Stimulated activated CD4-positive, alpha-beta T cell treated with anti-CD3 and anti-CD28 coated beads, Interleukin-4, amount 100 ng/mL, for 24 hours (primary cell): ENCODE measurements at places on chromosomes 5 and 9.

DNA sequence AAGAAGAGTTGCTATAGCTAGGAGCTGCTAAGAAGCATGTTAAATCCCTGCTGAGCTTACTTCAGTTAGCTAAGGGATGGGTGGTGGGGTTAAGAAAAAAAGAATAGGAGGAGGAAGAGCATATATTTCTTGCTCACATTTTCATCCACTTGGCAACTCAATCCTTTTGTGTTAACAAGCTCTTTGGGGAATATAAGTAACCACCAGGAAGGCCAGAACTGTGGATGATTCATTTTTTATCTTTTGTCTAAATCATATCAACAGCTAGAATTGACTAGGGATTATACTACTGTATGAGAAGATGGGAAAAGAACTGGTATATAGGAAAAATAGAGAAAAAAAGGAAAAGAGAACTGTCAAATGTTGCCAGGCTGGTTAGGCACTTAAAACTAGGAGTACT, 555.3 kb upstream of the ARRDC3 start:
- DNase-seq = no peak

DNA sequence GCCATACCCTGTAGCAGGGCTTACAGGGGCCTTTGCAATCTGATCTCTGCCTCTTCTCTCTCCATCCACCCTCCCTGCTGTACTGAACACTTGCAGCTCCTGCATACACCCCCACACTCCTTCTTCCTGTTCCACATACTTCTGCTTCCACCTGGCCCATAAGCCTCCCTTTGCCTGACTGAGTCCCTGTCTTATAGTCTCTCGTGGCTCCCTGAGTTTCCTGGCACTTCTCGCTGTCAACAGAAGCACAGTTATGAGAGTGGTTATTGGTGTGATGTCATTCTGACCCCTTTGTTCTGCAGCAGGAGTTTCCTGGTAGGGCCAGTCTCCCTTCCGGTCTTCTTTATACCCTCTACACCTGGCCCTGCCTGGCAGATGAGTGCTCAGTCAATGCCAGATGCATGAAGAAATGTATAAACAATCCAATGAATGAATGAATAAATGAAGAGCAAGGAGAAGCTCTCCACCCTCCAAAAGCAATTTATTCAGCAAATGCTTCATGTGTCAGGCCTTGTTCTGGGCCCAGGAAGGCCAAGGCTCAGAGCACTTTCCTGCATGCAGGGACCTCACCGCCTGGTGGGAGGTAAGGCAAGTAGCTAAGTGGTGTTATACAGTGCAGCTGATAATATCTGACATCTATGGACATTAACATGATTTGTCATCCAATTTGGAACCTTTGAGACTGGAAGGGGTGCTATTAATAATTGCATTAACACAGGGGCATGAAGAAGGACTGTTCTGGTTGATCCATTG, 20.5 kb upstream of the CSF1R start:
- no peak for DNase-seq

GRCh38 chr5:31706186-31706585, 67.3 kb downstream of the PDZD2 start:
- DNase-seq = no peak

- DNase-seq = no peak
These were observed 16.2 kb upstream of the C9orf72 start for GRCh38 chr9:27589462-27589861.

DNA sequence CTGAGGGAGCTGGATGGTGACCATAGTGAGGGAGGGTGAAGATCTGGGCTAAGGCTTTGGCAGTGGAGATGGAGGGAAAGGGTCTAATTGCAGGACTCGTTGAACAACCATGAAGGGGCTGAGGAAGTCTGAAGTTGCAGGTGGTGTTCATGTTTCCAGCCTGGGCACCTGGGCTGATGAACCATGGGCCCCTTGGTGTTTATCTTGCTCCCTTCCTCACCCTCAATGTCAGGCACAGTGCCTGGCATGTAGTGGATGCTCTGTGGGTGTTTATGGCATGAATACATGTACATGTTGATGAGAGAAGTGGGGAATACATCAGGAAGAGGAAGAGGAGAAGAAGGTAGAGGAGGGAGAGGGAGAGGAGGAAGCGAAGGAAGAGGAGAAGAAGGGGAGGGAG, 31.3 kb upstream of the COL15A1 start:
- DNase-seq = no peak
